Stomach (tissue), 19 donors: ENCODE measurements at places on chromosomes 1 and 21. TPM values are rescaled to one million over a fixed set of nuclear protein-coding genes. Genes with fewer than 3 reads are reported as not detected.
A peak's percentile ranks its signal among the peaks of the same experiment; 100 is the strongest.

DNA sequence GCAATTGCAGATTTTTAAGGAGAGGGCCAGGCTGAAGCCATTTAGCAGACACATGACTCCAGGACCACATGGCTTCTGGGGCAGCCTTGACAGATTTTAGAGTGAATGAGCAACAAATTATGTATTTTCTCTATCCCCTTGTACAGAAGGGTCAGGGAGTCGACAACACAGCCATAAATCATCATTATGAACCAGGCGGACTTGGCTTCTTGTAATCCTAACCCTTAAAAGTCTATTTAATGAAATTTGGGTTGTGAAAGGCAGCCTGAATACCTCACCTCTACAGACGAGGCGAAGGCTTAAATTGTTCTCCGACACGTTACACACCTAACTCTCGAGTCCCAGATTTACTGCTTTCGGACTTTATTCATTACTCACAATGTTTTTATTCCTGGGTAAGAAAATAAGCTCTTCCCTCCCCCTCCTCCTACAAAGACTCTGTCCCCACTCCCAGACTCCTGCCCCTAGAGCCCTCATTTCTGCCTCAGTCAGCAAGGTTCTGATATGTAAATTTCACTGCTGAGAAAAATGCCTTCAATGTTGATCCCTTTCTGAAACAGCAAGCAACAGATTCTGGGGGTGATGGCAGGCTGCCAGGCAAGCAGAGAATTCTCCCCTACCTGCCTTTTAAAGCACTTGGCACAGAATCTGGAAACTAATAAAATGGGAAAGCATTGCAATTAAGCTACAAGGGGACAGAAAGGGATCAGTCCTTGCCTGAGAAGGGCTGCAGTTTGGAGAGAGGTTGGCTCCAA, 51.6 kb downstream of the PLPP3 start:
- H3K4me3 ChIP-seq, result no peak overlapping the region
- peaks cover 29% of the 10 kb centered on the region for H3K36me3 ChIP-seq
- DNase-seq, result peak; percentile 45
- H3K27ac ChIP-seq, result peak overlapping the region; percentile 21
- H3K27me3 ChIP-seq, result no peaks in the 10 kb centered on the region

DNA sequence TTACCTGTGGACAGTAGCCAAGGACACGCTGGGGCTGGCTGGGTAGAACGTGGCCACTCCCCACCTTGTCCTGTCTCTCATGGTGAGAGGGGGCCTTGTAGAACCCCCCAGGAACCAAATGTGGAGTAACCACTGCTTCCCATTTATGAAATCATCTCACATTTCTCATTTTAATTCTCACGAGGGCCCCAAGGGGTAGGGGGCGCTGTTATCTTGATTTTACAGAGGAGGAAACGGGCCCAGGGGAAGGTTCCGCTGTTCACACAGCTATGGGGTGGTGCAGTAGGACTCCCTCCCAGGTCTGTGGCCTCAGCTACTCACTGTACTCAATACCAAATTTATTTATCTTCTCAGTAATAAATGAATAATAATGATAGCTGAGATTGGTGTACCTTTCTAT, 5.5 kb downstream of the SMPDL3B start:
- H3K27me3 ChIP-seq, result peaks cover 9% of the 10 kb centered on the region
- no peaks in the 10 kb centered on the region for H3K36me3 ChIP-seq
- peaks cover 11% of the 10 kb centered on the region for H3K4me1 ChIP-seq
- peak; percentile 59 for DNase-seq
- no peak overlapping the region for H3K4me3 ChIP-seq

- H3K27ac ChIP-seq, result no peak overlapping the region
- DNase-seq, result no peak
- H3K4me1 ChIP-seq, result peaks cover 11% of the 10 kb centered on the region
- H3K4me3 ChIP-seq, result no peak overlapping the region
Observed at GRCh38 chr1:30381266-30381665, 342.1 kb downstream of the MATN1 start.

- no peaks in the 10 kb centered on the region for H3K4me1 ChIP-seq
- H3K27ac ChIP-seq, result no peak overlapping the region
- no peaks in the 10 kb centered on the region for H3K36me3 ChIP-seq
- no peak for DNase-seq
- H3K27me3 ChIP-seq, result no peaks in the 10 kb centered on the region
- no peak overlapping the region for H3K4me3 ChIP-seq
Observed at GRCh38 chr1:193437785-193438184, 251.4 kb upstream of the B3GALT2 start.

- H3K36me3 ChIP-seq, result peaks cover 14% of the 10 kb centered on the region
- no peak overlapping the region for H3K4me3 ChIP-seq
- no peak for DNase-seq
- peaks cover 25% of the 10 kb centered on the region for H3K4me1 ChIP-seq
- no peaks in the 10 kb centered on the region for H3K27me3 ChIP-seq
Observed at GRCh38 chr1:10497109-10497508, 22.4 kb downstream of the PEX14 start.

DNA sequence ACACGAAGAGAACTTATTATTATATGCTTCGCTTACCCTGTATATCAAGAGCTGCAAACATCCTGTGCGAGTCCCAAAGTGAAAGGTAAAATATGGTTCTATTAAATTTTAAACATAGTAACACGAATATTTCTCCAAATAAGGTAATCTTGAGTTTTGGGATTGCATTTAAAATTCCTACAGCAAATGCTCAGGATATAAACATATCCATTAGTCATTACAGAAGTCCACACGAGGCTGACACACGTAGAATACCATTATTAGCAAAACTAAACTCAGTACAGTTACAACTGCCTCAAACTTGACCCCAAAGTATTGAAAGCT, 282 bp upstream of the LYPLAL1 start:
- no peak for DNase-seq
- H3K27me3 ChIP-seq, result no peaks in the 10 kb centered on the region
- H3K27ac ChIP-seq, result peak overlapping the region; percentile 94
- H3K4me3 ChIP-seq, result peak overlapping the region; percentile 84
- peaks cover 27% of the 10 kb centered on the region for H3K4me1 ChIP-seq
- H3K36me3 ChIP-seq, result no peaks in the 10 kb centered on the region

DNA sequence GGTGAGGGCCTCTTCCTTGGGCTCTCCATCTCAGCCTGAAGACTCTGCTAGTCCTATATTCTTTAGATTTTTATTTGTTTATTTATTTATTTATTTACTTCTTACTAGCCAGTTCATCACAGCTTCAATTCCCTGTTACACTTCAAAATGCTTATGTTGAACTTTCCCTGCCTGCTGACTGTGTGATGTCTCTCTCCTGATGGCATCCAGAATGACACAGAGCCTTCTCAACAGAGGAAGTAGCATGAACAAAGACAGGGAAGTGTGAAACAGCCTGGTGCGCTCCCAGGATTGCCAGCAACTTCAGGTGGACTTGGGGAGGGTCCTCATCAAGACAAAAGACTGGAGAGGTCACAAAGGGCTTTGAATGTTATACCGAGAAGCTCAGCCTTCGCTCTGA, 4.3 kb upstream of the IPO13 start:
- H3K4me3 ChIP-seq, result no peak overlapping the region
- peaks cover 17% of the 10 kb centered on the region for H3K4me1 ChIP-seq
- no peaks in the 10 kb centered on the region for H3K36me3 ChIP-seq
- H3K27me3 ChIP-seq, result no peaks in the 10 kb centered on the region

DNA sequence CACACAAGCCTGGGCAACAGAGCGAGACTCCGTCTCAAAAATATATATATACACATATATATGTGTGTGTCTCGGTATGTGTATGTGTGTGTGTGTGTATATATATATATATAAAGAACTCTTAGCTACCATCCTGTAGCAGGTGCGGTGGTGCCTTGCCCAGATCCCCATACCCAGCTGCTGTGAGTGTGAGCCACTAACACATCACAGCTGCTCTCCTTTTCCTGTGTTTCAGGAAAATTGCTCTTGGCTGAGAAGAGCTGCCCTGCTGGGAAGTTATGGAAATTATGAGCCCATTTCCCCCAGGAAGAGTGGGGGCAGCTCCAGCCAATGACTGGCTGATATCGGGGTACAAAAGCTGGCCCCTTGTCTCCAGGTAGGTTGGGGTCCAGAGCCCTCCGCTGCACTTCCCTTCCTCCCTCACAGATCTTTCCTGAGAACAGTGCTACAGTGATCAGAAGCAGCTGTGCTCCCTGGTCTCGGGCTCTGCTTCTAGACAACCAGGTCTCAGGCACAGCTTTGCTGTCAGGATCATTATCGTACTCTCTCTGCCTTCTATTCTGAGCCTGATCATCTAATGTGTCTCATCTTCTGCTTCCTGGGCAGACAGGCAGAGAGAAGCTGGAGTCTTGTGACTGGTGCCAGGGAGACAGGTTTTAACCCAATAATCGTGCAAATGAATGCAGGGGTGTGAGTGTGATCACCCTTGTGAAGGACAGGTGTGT, 109.6 kb upstream of the ZNF678 start:
- no peaks in the 10 kb centered on the region for H3K4me1 ChIP-seq
- H3K27me3 ChIP-seq, result peaks cover 33% of the 10 kb centered on the region
- no peaks in the 10 kb centered on the region for H3K36me3 ChIP-seq
- no peak overlapping the region for H3K27ac ChIP-seq
- no peak overlapping the region for H3K4me3 ChIP-seq

GRCh38 chr1:223802602-223803001, 43.1 kb downstream of the TP53BP2 start:
- no peak overlapping the region for H3K4me3 ChIP-seq
- H3K27ac ChIP-seq, result no peak overlapping the region
- peaks cover 94% of the 10 kb centered on the region for H3K36me3 ChIP-seq

DNA sequence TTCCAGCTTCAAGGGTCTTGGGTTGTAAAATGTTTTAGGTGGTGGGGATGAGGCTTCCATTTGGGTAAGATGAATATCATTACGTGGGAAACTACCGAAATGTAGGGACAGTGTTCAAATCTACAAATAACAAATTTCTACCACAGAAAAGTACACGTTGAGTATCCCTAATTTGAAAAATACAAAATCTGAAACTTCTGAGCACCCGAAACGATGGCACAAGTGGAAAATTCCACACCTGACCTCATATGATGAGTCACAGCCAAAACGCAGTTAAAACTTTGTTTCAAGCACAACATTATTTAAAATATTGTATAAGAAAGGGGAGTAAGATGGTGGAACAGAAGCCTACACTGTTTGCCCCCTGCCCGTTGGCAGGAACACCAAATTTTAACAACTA, 8.8 kb upstream of the HENMT1 start:
- H3K27me3 ChIP-seq, result no peaks in the 10 kb centered on the region
- no peak overlapping the region for H3K27ac ChIP-seq
- H3K4me3 ChIP-seq, result no peak overlapping the region
- H3K4me1 ChIP-seq, result no peaks in the 10 kb centered on the region

GRCh38 chr1:156746728-156747631, 4.5 kb downstream of the HDGF start:
- H3K4me1 ChIP-seq, result peaks cover 46% of the 10 kb centered on the region
- peak overlapping the region; percentile 79 for H3K4me3 ChIP-seq
- H3K27ac ChIP-seq, result peak overlapping the region; percentile 85
- H3K36me3 ChIP-seq, result peaks cover 34% of the 10 kb centered on the region
- no peaks in the 10 kb centered on the region for H3K27me3 ChIP-seq

DNA sequence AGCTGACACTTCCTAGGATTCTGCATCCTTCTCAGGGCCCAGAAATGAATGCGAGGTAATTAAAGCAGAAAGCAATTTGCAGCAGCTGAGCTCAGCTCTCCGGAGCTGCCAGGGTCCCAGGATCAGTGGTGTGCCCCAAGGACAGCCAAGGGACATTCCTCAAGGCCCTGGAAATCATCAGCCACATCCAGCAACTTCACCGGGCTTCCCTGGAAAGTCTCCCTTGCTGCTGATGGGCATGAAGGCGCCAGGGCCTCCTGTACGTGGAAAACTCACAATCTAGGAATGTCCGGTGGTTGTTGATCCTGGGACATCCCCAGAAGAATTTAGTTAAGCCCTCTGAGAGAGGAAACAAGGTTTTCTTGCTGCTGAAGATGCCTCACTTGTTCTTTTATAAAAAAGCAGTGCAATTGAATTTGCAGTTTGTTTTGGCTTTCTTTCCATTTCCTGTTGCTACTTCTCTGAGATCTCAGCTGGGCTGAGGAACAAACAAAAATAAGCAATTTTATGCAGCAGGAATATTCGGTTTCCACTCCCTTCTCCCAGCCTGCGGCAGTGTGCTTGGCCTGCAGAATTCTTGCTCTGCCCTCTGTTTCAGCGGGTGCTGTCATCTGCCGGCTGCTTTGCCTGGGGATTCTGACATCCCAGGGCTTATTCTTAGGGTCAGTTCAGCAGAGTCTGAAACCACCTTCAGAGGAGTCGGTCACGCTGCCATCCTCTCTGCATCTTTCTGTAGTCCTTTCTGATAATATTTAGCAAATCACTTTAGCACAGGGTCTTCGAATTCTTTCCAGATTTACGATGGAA, 85.9 kb downstream of the TCP10L start:
- peaks cover 62% of the 10 kb centered on the region for H3K36me3 ChIP-seq
- no peak overlapping the region for H3K4me3 ChIP-seq
- peak overlapping the region; percentile 59 for H3K27ac ChIP-seq
- no peak for DNase-seq
- H3K4me1 ChIP-seq, result peaks cover 24% of the 10 kb centered on the region

DNA sequence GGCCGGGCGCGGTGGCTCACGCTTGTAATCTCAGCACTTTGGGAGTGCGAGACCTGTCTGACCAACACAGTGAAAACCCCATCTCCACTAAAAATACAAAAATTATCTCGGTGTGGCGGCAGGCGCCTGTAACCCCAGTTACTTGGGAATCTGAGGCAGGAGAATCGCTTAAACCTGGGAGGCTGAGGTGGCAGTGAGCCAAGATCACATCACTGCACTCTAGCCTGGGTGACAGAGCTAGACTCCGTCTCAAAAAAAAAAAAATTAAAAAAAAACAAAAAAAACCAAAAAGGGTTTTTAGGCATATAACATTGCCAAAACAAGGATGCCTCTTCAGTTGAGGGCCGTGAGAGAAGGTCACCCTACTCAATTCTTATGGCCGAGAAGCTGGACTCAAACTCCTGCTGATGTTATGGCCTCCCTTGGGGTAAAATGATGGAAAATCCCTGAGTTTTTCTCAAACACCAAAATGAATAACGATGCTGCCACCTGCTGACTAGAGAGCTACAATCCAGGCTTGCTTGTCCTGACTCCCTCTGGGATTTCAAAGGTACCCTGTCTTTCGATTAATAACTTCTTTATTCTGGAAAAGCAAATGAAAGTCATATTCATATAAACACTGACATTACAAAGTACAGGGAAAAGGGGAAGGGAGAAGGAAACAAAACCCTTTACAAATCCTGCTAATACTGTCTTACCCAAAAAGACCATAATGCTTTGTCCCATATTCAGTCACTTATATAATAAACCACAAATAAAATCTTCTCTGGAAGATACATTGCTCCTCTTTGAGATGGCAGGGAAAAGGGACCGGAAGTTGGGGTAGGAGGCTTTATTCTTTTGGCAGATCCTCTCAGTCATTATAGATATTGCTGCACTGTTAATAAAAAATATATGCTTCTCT, 10.7 kb downstream of the RAB42 start:
- H3K27me3 ChIP-seq, result no peaks in the 10 kb centered on the region
- no peak overlapping the region for H3K4me3 ChIP-seq
- DNase-seq, result peak; percentile 89
- H3K27ac ChIP-seq, result no peak overlapping the region
- H3K36me3 ChIP-seq, result peaks cover 48% of the 10 kb centered on the region

GRCh38 chr1:91569411-91570119, 68.9 kb downstream of the CDC7 start:
- no peak overlapping the region for H3K4me3 ChIP-seq
- H3K27me3 ChIP-seq, result no peaks in the 10 kb centered on the region
- H3K4me1 ChIP-seq, result peaks cover 28% of the 10 kb centered on the region
- H3K27ac ChIP-seq, result peak overlapping the region; percentile 67
- no peaks in the 10 kb centered on the region for H3K36me3 ChIP-seq

The RNF187 gene
- polyA plus RNA-seq, result 27.0 TPM

The CFAP57 gene
- 0.15 TPM for polyA plus RNA-seq

The PEAR1 gene
- polyA plus RNA-seq, result 1.2 TPM

The TP73 gene
- 0.25 TPM for polyA plus RNA-seq

The RIIAD1 gene
- polyA plus RNA-seq, result not detected

The CD2 gene
- polyA plus RNA-seq, result 9.8 TPM

The BATF3 gene
- 4.1 TPM for polyA plus RNA-seq

The SPRR3 gene
- 932 TPM for polyA plus RNA-seq

The PODN gene
- polyA plus RNA-seq, result 9.6 TPM

The FCRL5 gene
- 1.1 TPM for polyA plus RNA-seq

The TCHHL1 gene
- polyA plus RNA-seq, result not detected

The SMCP gene
- not detected for polyA plus RNA-seq

The GRIK3 gene
- polyA plus RNA-seq, result 0.12 TPM
